Suprapubic skin (tissue), 4 donors: ENCODE measurements at places on chromosomes 2 and 18. TPM values are rescaled to one million over a fixed set of nuclear protein-coding genes. Genes with fewer than 3 reads are reported as not detected.

DNA sequence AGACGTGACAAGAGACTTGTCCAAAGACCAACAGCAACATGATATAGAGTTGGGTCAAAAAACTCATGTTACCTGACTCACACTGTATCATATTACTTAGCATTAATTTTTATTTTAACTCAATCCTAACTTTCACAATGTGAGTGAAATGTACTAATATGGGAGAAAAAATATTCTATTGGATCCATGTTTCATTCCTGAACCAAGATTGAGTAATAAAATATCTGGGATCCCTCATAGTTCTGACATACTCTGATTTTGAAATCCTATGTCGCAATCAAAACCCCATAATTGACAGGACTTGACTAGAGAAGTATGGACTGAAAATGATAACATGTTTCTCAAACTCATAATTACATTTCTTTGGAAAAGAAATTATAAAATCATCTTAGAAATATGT is 190.4 kb downstream of the RIT2 start:
- no peak for DNase-seq

The CAVIN2 gene
- total RNA-seq: 8.4 TPM

DNA sequence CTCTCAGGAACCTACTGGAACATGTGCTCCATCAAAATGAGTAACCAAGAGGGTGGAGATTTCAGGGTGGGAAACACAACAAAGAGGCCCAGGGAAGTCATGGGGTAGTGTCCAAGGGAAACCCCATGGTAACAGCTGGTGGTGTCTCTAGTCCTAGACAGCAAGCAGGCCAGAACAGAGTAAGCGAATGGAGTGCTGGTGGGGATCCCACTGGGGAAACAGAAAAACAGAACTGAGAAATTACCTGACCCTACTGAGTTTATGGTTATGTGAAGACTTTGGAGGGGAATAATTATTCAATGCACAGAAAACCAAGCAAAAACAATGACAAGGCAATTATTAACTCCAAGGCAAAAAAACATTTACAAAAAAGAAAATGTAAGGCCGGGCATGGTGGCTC is 16.9 kb downstream of the ERCC3 start:
- DNase-seq: no peak

DNA sequence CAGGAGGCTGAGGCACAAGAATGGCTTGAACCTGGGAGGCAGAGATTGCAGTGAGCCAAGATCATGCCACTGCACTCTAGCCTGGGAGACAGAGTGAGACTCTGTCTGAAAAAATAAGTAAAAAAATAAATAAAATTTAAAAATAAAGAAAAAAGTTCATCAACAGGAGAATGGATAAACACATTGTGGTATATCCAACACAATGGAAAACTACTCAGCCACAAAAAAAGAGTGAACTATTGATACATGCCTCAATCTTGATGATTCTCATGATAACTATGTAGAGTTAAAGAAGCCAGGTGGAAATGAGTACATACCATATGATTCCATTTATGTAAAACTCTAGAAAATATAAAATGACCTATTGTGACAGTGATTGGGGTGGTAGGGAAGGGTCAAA is 124.3 kb upstream of the AQP4 start:
- DNase-seq: no peak

The INHA gene
- total RNA-seq: not detected

- no peak for DNase-seq
Measured at GRCh38 chr2:43950383-43951008, 45.3 kb downstream of the LRPPRC start.

The WDR35 gene
- total RNA-seq: 10.9 TPM

- DNase-seq: peak; percentile 77
Measured at GRCh38 chr2:240620149-240620731, 5.0 kb upstream of the GPR35 start.

DNA sequence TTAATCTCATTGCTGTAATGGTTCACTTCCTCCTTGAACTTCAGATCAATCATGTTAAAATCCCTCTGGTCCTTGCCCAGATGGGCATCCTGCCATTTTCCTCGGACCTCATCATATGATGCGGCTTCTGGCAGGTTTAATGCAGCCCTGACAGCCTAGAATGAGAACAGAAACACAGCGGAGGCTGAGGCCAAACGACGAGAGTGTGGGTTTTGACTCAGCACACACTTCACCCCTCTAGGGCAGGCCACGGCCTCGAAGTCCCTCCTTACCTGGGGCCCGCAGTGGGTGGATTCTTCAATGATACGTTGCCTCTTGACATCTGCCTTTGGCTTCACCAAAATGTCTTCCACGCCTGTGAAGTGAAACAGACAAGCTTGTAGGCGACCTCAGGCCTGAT is 56.8 kb downstream of the POLR1A start:
- DNase-seq: peak; percentile 73

GRCh38 chr18:2881088-2881839 is 34.5 kb downstream of the EMILIN2 start:
- peak; percentile 84 for DNase-seq
